ENCODE measurements at places on chromosomes 2 and 18. TPM values are rescaled to one million over a fixed set of nuclear protein-coding genes. Genes with fewer than 3 reads are reported as not detected.
A peak's percentile ranks its signal among the peaks of the same experiment; 100 is the strongest.

DNA sequence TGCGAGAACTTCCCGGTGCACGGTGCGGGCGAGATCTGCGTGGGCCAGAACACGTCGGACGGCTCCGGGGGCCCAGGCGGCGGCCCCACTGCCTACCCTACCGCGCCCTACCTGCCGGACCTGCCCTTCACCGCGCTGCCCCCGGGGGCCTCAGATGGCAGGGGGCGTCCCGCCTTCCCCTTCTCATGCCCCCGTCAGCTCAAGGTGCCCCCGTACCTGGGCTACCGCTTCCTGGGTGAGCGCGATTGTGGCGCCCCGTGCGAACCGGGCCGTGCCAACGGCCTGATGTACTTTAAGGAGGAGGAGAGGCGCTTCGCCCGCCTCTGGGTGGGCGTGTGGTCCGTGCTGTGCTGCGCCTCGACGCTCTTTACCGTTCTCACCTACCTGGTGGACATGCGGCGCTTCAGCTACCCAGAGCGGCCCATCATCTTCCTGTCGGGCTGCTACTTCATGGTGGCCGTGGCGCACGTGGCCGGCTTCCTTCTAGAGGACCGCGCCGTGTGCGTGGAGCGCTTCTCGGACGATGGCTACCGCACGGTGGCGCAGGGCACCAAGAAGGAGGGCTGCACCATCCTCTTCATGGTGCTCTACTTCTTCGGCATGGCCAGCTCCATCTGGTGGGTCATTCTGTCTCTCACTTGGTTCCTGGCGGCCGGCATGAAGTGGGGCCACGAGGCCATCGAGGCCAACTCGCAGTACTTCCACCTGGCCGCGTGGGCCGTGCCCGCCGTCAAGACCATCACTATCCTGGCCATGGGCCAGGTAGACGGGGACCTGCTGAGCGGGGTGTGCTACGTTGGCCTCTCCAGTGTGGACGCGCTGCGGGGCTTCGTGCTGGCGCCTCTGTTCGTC lies 1.7 kb downstream of the FZD7 start:
- peak; percentile 23 for DNase-seq

DNA sequence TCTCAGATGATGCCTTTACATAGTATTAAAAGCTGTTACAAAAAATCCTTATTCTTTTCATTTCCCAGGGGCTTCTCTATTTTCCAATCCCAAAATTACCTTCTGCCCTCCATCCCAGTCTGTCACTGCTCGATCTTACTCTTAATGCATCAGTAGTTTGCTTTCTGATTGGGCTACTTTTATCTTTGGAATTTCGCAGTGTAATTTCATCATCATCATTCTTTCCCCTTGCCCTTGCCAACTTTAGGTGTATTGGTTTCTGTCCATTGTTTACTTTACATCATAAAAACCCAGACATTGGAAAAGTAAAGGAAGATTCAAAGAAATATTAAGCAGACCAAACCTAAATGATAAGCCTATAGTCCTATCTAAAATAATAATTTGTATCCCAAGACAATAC lies 457.2 kb downstream of the PIK3C3 start:
- no peak for DNase-seq

DNA sequence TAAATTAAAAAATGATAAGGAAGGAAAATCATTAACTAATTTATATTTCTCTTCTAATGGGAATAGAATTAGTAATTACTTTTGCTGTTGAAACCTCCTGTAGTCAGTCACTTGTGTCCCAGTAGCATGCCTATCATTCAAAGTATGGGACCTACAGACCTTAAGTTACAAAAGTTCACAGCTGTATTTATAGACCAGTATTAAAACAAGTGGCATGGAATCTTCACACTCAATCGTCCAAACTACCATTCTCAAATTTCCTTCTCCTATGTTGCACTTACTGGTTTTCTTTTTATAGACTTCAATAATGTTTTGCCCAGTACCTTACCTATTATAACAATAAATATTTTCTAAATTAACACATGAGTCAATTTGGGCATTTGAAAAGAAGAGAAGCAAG lies 639.9 kb downstream of the ERBB4 start:
- DNase-seq, result no peak

DNA sequence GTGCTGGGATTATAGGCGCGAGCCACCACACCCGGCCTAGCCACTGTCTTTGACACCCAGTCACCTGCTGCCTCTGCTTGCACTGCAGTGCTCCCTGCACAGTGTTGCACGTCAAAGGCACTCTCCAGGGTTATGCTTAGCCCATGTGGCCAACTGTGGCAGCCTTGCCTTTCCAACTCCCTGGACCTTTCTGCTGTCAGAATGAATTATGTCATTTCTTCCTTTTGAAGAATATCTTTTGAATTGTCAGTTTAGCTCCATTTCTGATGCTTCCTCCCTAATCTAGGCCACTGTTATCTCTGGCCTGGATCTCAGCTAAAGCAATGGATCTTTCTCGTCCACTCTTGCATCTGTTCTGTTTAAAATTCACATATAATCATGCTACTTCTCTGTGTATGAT lies 29.3 kb upstream of the LRRTM1 start:
- DNase-seq, result no peak

- DNase-seq, result no peak
Measured at GRCh38 chr2:133253793-133254192, 314.5 kb downstream of the NCKAP5 start.

GRCh38 chr2:133718688-133719201 lies 150.5 kb upstream of the NCKAP5 start:
- DNase-seq, result peak; percentile 85

Gene DCDC2C
- not detected for total RNA-seq

Gene CCDC150
- total RNA-seq, result 12.0 TPM

Gene CD8B2
- not detected for total RNA-seq

GRCh38 chr2:187302586-187302985 lies 145.5 kb downstream of the CALCRL start:
- DNase-seq, result peak; percentile 5

DNA sequence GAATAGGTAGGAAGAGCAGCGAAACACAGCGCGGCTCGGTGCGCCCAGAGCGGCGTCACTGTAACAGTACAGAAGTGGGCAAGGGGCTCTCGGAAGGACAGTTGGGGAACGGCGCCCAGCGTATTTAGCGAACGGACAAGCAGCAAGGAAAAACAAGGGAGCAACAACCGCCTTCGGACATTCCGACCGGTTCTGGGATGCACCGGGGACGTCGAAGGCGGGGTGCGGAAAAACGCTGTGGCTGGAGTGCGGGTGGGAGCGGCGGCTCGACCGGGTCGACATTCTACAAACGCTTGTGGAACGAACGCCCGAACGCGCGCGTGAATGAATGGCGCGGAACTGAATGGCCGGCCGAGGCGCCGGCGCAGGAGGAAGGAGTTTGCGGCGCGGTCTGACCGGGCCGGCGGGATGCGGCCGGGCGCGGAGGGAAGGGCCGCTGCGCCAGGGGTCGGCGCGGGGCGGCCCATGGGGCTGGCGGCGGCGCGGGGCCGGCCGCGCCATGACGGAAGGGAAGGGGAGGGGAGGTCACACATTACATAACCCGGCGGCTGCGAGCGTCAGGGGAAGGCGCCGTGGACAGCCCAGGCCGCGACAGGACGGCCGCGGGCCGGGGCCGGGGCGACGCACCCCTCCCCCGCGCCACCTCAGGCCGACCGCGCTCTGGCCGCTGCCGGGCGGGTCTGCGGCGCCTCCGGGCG lies 605 bp downstream of the REV1 start:
- DNase-seq, result peak; percentile 53

Gene MERTK
- total RNA-seq, result 0.57 TPM

DNA sequence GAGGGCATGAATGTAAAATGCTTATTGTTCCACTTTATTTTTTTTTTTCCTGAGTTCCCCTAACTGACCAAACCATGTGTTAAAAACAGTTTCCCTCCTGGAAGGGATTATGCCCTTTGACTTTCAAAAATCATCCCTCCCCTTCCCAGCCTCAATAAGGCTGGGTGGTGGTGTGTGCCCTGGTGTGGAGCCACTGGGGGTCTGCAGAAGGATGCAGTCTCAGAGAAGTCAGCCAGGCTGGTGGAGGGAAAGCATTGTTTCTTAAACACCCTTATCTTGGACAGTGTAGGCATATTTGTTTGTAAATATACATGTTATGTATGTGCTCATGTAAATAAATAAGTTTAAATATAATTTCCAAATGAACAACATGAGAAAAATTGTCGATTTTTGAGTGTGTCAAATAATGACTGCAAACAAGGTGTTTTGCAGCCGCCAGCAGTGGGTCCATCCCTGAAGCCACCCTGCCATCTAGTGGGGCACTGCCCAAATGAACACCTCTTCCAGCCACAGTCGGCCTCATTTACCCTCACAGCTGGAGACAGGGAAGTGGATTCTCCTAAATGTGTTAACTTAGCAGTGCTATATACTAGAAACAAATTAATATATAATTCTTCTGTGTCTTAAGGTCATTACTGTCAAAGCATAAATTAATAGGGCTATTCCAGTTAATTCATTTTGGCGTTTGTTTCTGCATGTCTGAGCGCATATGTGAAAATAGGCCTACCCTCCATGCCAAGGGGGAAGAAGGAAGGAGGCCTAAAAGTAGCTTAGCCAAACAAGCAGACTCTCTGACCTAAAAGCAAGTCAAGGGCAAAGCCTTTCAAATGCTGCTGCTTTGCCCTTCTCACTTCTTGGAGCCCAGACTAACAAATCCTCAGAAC lies 209.6 kb upstream of the PIK3C3 start:
- no peak for DNase-seq

Gene CEP192
- total RNA-seq, result 18.6 TPM

- no peak for DNase-seq
Measured at GRCh38 chr2:175903384-175903936, 98.6 kb downstream of the LNPK start.

Gene PXDN
- total RNA-seq, result 173 TPM

DNA sequence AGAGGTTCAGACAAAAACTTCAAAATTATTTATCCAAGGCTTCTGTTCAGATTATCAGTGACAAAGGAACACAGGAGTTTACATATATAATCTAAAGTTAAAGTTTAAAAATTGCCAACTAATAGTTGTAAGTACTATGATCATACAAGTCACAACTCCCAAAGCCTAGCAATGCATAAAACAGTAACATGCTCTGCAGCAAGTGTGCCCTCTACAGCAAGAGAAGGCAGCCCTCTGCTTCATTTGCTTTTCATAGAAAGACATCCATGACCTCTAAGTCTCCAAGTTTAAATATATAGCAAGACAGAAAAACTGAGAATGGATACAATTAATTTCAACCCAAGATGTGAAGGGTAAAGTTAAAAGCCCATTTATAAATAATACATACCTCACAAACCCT lies 13.3 kb downstream of the RAB1A start:
- DNase-seq, result no peak

- no peak for DNase-seq
Measured at GRCh38 chr2:175318542-175318941, 137.0 kb upstream of the ATP5MC3 start.

GRCh38 chr2:67991456-67991855 lies 71.3 kb downstream of the C1D start:
- DNase-seq, result no peak

DNA sequence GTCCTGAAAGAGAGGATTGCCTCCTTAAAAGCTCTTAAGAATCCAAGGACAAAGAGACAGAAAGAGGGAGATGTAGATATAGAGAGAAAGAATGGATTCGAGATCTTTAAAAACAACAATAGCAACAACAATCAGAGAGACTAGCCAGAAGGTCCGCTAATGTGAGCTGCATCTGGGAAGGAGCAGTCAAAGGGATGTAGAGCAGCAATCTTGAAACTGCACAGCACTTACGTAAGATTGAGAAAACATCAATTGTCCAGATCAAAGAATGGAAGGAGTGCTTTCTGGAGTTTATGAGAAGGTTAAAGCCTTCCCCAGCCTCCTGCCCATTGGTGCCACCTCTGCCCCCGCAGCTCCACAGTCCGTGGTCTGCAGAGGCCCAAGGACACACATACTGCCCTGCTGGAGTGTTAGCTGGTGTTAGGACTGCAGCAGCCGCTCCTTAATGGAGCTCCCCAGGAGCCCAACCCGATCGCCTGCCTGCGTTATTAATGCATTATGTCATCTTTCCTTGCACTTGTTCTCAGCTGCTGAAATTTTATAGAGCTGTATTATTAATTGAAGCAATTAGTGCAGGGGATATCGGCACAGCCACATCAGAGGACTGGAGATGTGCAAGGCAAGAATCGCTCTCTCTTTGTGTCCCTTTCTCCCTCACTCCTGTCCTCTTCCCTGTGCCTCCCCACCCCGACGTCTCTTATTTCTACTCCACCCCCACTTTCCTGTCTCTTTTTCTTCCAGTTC lies 94.2 kb upstream of the STPG4 start:
- DNase-seq, result no peak

Gene ALPG
- total RNA-seq, result not detected

GRCh38 chr2:225502971-225503370 lies 103.5 kb downstream of the NYAP2 start:
- no peak for DNase-seq

Gene SPHKAP
- not detected for total RNA-seq

DNA sequence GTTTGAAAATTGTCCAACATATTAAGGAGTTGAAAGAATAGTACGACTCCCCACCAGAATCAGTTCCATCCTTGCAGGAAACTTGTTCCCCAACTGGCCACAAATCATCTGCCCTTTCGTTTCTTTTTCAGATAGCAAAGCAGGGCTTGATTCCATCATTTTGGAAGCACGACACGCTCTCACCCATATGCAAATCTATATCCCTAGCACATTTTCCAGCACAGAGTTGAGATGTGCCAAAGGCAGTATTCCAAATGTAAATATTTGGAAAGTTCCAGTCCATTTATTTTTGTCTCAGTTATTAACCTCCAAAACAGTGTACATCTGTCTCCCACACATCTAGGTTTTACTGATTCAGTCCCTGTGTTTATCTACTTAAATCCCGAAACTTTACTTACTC lies 128.8 kb upstream of the BCL2L11 start:
- no peak for DNase-seq

Gene LAMA1
- 2.6 TPM for total RNA-seq

DNA sequence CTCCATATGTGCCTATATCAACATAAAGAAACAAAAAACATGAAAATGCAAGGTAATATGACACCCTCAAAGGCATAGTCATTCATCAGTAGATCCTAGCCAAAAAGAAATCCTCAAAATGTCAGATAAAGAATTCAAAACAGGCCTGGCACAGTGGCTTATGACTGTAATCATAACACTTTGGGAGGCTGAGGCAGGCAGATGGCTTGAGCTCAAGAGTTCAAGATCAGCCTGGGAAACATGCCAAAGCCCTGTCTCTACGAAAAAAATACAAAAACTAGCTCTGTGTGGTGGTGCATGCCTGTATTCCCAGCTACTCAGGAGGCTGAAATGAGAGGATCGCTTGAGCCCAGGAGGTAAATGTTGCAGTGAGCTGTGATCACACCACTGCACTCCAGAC lies 284.6 kb upstream of the KLHL29 start:
- no peak for DNase-seq

DNA sequence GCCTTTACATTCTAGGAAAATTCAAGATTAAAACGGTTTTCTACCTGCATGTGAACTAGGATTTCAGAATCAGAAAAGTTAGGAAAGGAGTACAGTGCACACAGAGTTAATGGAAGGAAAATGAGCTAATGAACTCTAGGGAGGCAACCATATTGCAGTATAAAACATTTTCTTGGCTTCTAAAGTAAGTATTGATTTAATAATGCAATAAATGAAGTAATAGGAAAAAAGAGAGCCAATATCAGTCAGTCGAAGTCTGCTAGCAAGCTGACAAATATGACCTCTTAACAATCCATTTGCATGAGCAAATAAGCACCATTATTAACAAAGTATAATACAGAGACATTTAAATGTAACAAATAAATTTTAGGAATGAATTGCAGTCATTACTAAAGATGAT lies 80.2 kb upstream of the COL3A1 start:
- no peak for DNase-seq
